ENCODE measurements at places on chromosomes 1 and 21. TPM values are rescaled to one million over a fixed set of nuclear protein-coding genes. Genes with fewer than 3 reads are reported as not detected.

LRRC3 gene
- 3.7 TPM for total RNA-seq

S100A12 gene
- total RNA-seq = not detected

EBNA1BP2 gene
- total RNA-seq = 39.8 TPM

UBASH3A gene
- total RNA-seq = 70.6 TPM

ARHGEF10L gene
- total RNA-seq = not detected

OR14I1 gene
- total RNA-seq = not detected

All from activated CD4-positive, alpha-beta memory T cell treated with anti-CD3 and anti-CD28 coated beads, Interleukin-2, amount 10 ng/mL, durations not matched to agents 7 days and 5 days (primary cell).